ENCODE measurements at places on chromosomes 1 and 21. TPM values are rescaled to one million over a fixed set of nuclear protein-coding genes. Genes with fewer than 3 reads are reported as not detected.

CFAP298 gene
- total RNA-seq = 53.3 TPM

DENND2C gene
- total RNA-seq = 13.0 TPM

AK5 gene
- total RNA-seq = 2.3 TPM

FAM151A gene
- total RNA-seq = not detected

PROX1 gene
- total RNA-seq = 0.28 TPM

LRRC38 gene
- total RNA-seq = not detected

ASH1L gene
- total RNA-seq = 16.6 TPM

HENMT1 gene
- total RNA-seq = 1.3 TPM

WDR64 gene
- total RNA-seq = not detected

Measured in airway epithelial cell (primary cell).